T-helper 17 cell (primary cell): ENCODE measurements at places on chromosomes 2 and 18. TPM values are rescaled to one million over a fixed set of nuclear protein-coding genes. Genes with fewer than 3 reads are reported as not detected.

DNA sequence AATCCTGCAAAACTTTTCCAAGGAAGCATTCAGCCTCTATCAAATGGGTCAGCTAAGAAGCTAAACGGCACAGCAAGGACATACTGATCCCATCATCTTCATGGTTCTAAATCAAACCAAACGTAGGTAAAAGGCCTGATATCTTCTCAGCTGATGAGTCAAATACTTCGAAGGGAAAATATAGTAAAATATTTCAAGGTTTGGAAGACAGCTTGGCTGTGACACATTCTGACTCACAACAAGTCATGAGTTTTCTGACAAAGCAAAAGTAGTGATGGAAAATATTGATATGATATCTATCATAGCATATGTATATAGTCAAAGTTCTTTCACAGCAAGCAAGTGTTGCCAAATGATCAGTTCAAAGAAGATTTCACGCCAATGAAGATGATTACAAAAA, 31.5 kb downstream of the DOCK10 start:
- no peaks in the 10 kb centered on the region for H3K27me3 ChIP-seq
- H3K4me1 ChIP-seq = peaks cover 69% of the 10 kb centered on the region
- H3K4me3 ChIP-seq = no peak overlapping the region
- peak overlapping the region; percentile 90 for H3K27ac ChIP-seq

- no peak overlapping the region for H3K4me3 ChIP-seq
- DNase-seq = no peak
- H3K27me3 ChIP-seq = no peaks in the 10 kb centered on the region
- H3K27ac ChIP-seq = no peak overlapping the region
Observed at GRCh38 chr18:31776093-31776492, 15.4 kb upstream of the SLC25A52 start.

- peaks cover 4% of the 10 kb centered on the region for H3K27me3 ChIP-seq
- H3K27ac ChIP-seq = no peak overlapping the region
- no peak overlapping the region for H3K4me3 ChIP-seq
Observed at GRCh38 chr2:167581961-167582574, 665.3 kb downstream of the STK39 start.

DNA sequence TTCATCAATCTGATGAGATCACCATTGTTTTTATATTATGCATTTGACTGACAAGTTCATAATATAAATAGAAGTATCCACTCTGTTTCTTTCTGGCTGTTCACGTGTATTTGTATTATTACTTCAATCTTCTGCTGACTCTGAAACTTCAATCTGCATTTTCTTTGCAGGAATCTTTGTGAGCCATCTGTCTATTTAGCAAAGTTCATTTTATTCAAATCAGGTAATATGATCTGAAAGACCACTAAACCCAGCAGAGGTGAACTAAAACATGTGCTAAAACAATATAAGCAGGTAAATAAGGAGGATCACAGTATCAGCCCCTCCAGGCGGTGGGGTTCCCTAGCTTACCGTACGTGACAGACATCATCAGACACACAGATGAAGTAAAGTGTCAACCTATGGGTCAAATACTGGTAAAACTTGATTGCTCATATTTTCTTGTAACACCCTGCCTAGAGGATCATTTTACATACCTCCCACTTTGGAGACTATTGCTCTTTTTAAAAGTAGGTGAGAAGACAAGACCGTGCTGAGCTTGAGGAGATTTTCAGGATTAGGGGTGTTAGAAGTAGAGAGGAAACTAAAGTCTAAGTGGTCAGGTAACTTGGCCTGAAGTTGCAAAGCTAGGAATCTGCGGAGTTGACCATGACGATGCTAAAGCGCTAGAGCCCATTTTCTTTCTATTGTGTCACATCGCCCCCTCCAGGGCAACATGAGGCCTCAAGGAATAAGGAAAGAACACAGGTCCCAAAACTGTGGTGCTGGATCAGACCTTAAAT, 9.0 kb downstream of the DTNB start:
- H3K36me3 ChIP-seq = peaks cover 2% of the 10 kb centered on the region
- H3K4me1 ChIP-seq = peaks cover 29% of the 10 kb centered on the region
- H3K27me3 ChIP-seq = no peaks in the 10 kb centered on the region
- peak overlapping the region; percentile 64 for H3K4me3 ChIP-seq

DNA sequence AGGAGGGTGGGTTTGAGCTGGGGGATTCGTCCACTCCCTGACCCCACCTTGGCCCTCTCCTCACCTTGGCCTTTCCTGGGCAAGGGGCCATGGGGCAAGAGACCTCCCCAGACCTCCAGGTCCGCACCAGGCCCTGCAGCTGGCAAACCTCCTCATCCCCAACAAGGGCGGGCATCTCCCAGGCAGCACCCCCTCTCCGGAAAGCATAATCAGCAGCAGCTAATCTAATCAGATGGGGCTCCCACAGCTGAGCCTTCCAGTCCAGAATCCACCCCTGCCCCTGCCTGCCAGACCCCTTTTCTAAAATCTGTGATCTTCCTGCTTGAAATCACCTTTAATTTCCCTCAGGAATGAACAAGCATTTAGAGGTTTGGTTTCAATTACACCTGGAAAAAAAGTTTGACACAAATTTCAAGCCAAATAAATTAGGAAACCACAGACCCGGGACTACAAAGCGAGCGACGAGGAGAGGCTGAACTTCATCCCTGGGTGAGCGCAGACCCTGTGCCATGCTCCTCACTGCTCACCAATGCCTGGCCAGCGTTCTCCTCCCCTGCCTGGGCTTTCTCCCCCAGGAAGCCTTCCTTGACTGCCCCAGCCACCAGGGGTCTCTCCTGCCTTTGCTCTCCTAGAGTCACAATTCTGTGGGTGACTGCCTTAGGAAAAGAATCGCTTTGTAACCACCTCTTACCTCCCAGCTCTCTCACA, 143.0 kb upstream of the MYCN start:
- no peaks in the 10 kb centered on the region for H3K36me3 ChIP-seq
- no peak for DNase-seq
- no peak overlapping the region for H3K4me3 ChIP-seq
- no peak overlapping the region for H3K27ac ChIP-seq

GRCh38 chr2:69422198-69422597, 15.0 kb downstream of the NFU1 start:
- no peak overlapping the region for H3K27ac ChIP-seq
- no peak overlapping the region for H3K4me3 ChIP-seq
- DNase-seq = no peak
- peaks cover 2% of the 10 kb centered on the region for H3K4me1 ChIP-seq

POTEI gene
- not detected for total RNA-seq

GRCh38 chr18:55246278-55246677, 287.0 kb upstream of the CCDC68 start:
- H3K4me3 ChIP-seq = no peak overlapping the region
- no peak for DNase-seq
- no peak overlapping the region for H3K27ac ChIP-seq

SULT1C4 gene
- total RNA-seq = not detected

LBX2 gene
- total RNA-seq = 0.26 TPM

DNA sequence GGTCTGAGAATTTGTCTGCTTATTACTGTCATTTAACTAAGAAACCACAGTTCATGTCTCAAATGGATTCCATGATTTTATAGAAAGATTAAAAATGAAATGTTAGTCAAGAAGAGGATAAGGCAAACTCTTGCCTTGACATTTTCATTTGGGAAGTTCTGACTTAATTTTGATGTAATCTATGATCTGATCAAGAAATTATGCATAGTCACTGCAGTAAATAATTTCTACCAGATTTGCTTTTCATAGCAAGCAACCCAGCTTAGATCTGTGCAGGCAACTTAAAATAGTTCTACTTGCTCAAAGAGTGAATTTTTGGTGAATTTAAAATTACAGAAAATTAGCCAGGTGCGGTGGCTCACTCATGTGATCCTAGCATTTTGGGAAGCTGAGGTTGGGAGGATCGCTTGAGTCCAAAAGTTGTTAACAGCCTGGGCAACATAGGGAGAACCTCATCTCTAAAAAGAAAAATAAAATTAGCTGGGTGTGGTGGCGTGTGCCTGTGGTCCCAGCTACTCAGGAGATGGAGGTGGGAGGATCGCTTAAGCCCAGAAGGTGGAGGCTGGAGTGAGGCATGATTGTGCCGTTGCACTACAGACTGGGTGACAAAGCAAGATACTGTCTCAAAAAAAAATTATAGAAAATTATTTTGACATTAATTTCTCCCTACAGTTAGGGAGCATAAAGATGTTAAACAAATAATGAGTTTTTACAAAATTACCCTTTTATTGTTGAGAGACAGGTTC, 158.7 kb upstream of the MYO3B start:
- peaks cover 4% of the 10 kb centered on the region for H3K4me1 ChIP-seq
- H3K27me3 ChIP-seq = no peaks in the 10 kb centered on the region
- no peak overlapping the region for H3K27ac ChIP-seq
- peaks cover 8% of the 10 kb centered on the region for H3K36me3 ChIP-seq
- no peak overlapping the region for H3K4me3 ChIP-seq

DNA sequence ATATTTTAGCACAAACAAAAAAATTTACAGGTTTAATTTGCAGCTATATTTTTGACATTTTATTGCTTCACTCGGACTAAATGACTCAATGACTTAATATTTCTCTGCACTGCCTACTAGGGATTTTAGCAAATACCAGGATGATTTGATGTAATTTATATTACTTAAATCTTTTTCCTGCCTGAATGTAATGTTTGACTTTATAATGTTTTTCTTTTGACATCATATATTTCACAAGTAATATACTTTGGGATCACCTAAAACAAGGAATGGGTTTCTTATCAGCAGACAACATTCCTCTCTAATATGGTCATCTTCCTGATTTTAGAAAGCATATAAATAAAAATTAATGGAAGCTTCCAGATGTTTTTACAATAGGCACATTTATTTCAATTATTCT, 253.2 kb upstream of the EPC2 start:
- peaks cover 2% of the 10 kb centered on the region for H3K36me3 ChIP-seq
- DNase-seq = no peak
- H3K4me3 ChIP-seq = no peak overlapping the region
- H3K27ac ChIP-seq = no peak overlapping the region
- H3K4me1 ChIP-seq = peaks cover 6% of the 10 kb centered on the region

DNA sequence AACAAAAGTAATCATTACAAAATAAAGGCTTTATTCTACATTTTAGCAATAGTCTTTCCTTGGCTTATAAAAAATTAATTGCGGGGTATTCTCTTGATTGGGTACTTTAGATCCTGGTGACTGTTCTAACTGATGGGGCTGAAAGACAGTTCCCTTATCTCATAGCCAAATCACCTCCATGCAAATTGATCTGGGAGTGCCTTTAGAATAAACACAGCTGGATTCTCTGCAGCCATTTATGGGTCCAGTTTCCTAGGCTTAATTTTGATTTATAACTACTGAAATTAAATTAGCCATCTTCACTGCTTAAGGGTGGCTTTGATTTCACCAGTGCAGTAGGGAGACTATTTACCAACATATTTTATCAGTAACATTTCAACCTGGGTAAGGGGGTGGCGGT, 337.1 kb downstream of the NRXN1 start:
- DNase-seq = no peak
- no peak overlapping the region for H3K4me3 ChIP-seq
- no peak overlapping the region for H3K27ac ChIP-seq
- no peaks in the 10 kb centered on the region for H3K4me1 ChIP-seq
- no peaks in the 10 kb centered on the region for H3K27me3 ChIP-seq

GRCh38 chr2:208491641-208492040, 85.0 kb downstream of the PTH2R start:
- no peaks in the 10 kb centered on the region for H3K36me3 ChIP-seq
- peaks cover 5% of the 10 kb centered on the region for H3K27me3 ChIP-seq
- no peak overlapping the region for H3K4me3 ChIP-seq
- no peak for DNase-seq
- H3K4me1 ChIP-seq = no peaks in the 10 kb centered on the region

GRCh38 chr2:162174746-162175145, 22.7 kb upstream of the GCG start:
- H3K4me1 ChIP-seq = peaks cover 3% of the 10 kb centered on the region
- H3K4me3 ChIP-seq = no peak overlapping the region
- DNase-seq = no peak
- H3K27ac ChIP-seq = no peak overlapping the region
- peaks cover 24% of the 10 kb centered on the region for H3K27me3 ChIP-seq
- H3K36me3 ChIP-seq = peaks cover 2% of the 10 kb centered on the region

NRBP1 gene
- 150 TPM for total RNA-seq

DNA sequence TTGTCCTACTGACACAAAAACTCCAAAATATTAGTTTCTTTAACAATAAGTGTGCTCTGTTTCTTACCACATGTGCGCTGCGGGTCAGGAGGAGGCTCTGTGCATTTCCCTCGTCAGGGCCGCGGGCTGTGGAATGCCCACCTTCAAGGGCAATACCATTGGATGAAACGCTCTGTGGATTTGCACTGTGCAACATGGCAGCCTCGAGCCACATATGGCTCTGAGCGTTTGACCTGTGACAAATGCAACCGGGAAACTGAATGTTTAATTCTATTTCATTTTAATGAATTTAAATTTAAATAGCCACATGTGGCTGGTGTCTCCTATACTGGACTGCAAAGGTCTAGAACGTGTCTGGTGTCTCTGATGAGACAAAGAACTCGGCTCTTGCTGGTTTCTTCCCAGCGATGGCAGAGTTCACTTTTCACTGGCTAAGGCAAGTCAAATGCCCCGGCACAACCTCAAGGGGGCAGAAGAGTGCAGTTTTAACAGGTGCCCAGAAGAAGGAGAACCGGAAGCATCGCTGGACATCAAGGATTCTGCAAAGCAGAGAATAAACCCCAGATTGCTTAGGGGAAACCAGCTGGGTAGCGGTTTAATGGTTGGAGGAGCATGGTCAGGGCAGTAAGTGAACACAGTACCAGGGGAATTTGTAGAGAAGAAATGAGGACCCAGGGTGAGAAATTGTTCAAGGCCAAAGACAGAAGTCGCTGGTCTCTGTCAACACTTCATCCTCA, 37.0 kb upstream of the TMEM18 start:
- peaks cover 5% of the 10 kb centered on the region for H3K36me3 ChIP-seq
- peaks cover 3% of the 10 kb centered on the region for H3K4me1 ChIP-seq
- no peak for DNase-seq
- H3K27me3 ChIP-seq = peaks cover 56% of the 10 kb centered on the region
- no peak overlapping the region for H3K4me3 ChIP-seq

- peaks cover 5% of the 10 kb centered on the region for H3K36me3 ChIP-seq
- H3K4me1 ChIP-seq = no peaks in the 10 kb centered on the region
- no peaks in the 10 kb centered on the region for H3K27me3 ChIP-seq
- H3K27ac ChIP-seq = no peak overlapping the region
Observed at GRCh38 chr2:102826904-102827303, 65.1 kb downstream of the TMEM182 start.

FRZB gene
- total RNA-seq = not detected

GRCh38 chr18:56511996-56512395, 126.4 kb downstream of the TXNL1 start:
- no peak for DNase-seq
- peaks cover 35% of the 10 kb centered on the region for H3K27me3 ChIP-seq
- H3K36me3 ChIP-seq = no peaks in the 10 kb centered on the region
- H3K4me1 ChIP-seq = no peaks in the 10 kb centered on the region
- H3K27ac ChIP-seq = no peak overlapping the region

AOX1 gene
- total RNA-seq = not detected

UGT1A7 gene
- total RNA-seq = not detected
